ENCODE measurements at places on chromosomes 7 and 10. TPM values are rescaled to one million over a fixed set of nuclear protein-coding genes. Genes with fewer than 3 reads are reported as not detected.

The TSPAN33 gene
- 11.1 TPM for total RNA-seq

GRCh38 chr7:134367956-134368749 is 51.4 kb upstream of the SLC35B4 start:
- DNase-seq, result no peak

DNA sequence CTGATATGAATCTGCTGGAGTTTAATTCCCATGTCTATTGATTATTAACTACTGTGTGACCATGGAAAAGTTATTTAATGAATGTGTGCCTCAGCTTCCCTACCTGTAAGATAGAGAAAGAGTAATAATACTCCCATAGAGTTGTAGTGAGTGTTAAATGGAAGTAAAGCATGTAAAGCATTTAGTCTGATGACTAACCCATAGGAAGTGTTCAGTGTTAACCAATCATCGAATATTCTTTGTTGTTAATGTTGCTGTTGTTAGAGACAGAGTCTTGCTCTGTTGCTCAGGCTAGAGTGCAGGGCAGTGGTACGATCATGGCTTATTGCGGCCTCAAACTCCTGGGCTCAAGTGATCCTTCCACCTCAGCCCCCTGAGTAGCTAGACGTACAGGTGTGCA is 36.2 kb upstream of the CCDC6 start:
- DNase-seq, result no peak

The UBTD1 gene
- 6.2 TPM for total RNA-seq

GRCh38 chr10:132036153-132036886 is 29.4 kb upstream of the JAKMIP3 start:
- DNase-seq, result no peak

DNA sequence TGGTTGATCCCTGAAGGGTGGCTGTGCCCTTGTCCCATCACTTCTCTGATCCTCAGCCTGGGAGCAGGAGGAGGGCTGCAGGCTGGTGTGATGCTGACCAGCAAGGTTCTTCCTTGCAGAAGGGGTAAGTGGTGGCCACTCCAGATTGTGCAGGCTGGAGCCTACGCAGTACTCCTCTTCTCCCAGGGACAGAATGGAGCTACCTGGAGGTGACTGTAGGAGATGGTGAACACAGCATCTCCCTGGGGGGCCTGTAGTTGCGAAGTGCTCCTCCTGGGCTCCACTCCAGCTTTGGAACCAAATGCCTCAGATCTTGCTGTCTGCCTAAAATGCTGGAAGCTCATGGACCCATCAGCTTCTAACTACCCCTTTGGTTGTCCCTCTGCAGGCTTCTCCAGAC is 323.6 kb upstream of the PODXL start:
- DNase-seq, result no peak

- DNase-seq, result no peak
These were observed 468.1 kb upstream of the AKR1E2 start for GRCh38 chr10:4357911-4358310.

GRCh38 chr10:22615819-22616499 is 98.4 kb downstream of the PIP4K2A start:
- DNase-seq, result no peak

DNA sequence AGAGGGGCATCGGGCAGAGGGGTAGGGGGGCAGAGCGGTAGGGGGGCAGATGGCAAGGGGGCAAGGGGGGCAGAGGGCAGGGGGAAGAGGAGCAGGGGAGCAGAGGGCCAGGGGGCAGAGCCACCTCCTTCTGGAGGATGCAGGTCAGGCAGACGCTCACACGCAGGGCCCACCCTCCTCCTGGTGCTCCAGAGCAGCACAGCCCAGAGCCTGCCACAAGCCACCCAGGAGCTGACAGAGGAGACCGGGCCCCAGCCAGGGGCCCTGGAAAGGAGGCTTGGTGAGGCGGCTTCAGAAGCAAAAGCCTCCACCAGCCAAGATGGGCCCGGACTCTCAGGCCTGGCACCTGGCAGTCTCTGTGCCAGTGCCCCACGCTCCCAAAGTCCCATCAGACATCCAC is 13.1 kb downstream of the MAD1L1 start:
- no peak for DNase-seq
